Right renal cortex interstitium (tissue), 3 donors: ENCODE measurements at places on chromosomes 6 and 20. TPM values are rescaled to one million over a fixed set of nuclear protein-coding genes. Genes with fewer than 3 reads are reported as not detected.

AIF1 gene
- polyA plus RNA-seq, result 99.7 TPM

NR2E1 gene
- polyA plus RNA-seq, result not detected

SLC13A3 gene
- 9.0 TPM for polyA plus RNA-seq

GABRR1 gene
- polyA plus RNA-seq, result 1.4 TPM

DEFB124 gene
- not detected for polyA plus RNA-seq

PROKR2 gene
- polyA plus RNA-seq, result not detected

TAB2 gene
- polyA plus RNA-seq, result 94.2 TPM

HUS1B gene
- polyA plus RNA-seq, result not detected

VGLL2 gene
- not detected for polyA plus RNA-seq

FERMT1 gene
- polyA plus RNA-seq, result 3.6 TPM

COX4I2 gene
- polyA plus RNA-seq, result 2.3 TPM

STX11 gene
- polyA plus RNA-seq, result 1.0 TPM
